Non-pigmented ciliary epithelial cell (primary cell): ENCODE measurements at places on chromosomes 7 and 10.

DNA sequence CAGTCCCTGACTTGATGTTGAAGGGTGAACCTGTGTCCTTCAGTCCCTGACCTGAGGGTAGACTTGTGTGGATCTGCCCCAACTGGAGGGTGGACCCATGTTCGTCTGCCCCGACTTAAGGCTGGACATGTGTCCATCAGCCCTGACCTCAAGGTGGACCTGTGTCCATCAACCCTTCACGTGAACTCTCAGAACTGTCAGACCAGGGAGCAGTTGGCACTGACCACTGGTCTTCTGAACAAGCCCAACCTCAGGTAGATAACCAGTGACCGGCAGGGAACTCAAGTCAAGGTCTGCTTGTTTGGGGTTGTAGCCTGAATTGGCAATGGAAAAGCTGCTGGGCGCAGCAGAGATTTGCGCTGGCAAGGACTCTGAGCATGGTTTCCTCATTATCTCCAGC, 96.5 kb downstream of the ADCY1 start:
- DNase-seq = no peak

- no peak for DNase-seq
Measured at GRCh38 chr7:22617166-22617565, 109.8 kb upstream of the IL6 start.

DNA sequence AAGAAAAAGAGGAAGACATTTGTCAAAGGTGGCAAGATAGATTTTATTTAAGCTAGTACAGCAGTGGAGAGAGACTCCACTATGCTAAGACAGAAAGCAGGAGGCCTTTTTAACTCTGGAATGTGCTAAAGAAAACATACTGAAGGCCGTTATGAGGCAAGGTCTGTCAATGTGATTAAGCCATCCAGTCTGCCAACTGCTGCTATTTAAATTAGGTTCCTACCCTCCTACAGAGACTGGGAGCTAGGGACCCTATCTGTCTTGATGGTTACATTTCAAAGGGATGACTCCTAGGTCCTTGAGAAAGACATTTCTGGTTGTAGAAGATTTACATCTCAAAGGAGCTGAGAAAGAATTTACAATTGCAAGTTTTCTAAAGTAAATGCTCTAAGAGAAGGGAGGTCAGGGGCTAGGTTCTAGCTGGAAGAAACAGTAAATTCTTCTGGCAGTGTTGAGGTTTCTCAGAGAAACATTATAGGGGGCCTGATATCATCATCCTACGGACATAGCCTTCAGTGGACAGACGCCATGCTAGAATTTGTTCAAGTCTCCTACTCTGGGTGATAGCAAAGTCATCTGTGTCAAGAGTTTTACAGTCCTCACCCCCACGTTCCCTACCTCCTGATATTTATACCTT, 211.6 kb downstream of the PHF14 start:
- no peak for DNase-seq

- no peak for DNase-seq
Measured at GRCh38 chr10:110239892-110240291, 32.5 kb downstream of the MXI1 start.

- DNase-seq = peak; percentile 85
Measured at GRCh38 chr10:61028861-61029361, 84.9 kb upstream of the RHOBTB1 start.

DNA sequence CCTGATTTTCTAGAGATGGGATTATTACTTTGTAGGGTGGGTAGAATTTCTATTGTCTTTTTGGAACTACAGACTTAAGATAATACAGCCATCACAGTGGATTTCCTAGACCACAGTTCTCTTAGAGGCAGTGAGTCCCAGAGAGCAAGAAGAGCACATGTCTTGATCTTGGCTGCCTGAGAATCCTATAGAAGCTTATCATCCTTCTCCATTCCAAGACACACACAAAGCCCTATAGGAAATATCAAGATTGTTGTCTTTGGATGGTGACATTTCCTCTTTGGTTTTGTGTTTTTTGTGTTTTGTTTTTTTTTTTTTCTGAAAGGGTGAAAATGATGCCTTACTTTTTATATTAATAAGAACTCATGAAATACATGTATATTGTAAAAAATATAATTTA, 143.1 kb downstream of the AHR start:
- no peak for DNase-seq

- DNase-seq = no peak
Measured at GRCh38 chr7:7701527-7701926, 16.9 kb downstream of the RPA3 start.

GRCh38 chr10:51838471-51838870, 139.1 kb upstream of the CSTF2T start:
- no peak for DNase-seq

DNA sequence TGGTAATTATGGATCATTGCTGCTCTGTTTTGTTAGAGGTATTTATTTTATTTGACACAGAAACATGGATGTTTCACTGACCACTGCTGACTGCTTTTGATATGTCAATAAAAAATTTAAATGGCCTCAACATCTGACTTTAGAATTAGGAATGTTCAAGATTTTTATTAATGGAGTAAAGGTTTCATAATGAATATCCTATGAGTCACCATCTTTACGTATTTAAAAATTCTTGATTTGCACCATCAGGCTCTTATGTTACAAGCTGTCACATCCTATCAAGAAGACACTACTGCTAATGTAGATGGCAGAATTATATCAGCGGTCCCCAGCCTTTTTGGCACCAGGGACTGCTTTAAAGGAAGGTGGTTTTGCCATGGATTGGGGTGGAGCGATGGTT, 578.7 kb upstream of the NRP1 start:
- no peak for DNase-seq

GRCh38 chr10:55058800-55059199, 257.8 kb upstream of the PCDH15 start:
- no peak for DNase-seq

- DNase-seq = peak; percentile 43
Measured at GRCh38 chr7:5997210-5997808, 11.5 kb downstream of the PMS2 start.

GRCh38 chr7:130708766-130709165, 22.4 kb upstream of the TSGA13 start:
- no peak for DNase-seq

DNA sequence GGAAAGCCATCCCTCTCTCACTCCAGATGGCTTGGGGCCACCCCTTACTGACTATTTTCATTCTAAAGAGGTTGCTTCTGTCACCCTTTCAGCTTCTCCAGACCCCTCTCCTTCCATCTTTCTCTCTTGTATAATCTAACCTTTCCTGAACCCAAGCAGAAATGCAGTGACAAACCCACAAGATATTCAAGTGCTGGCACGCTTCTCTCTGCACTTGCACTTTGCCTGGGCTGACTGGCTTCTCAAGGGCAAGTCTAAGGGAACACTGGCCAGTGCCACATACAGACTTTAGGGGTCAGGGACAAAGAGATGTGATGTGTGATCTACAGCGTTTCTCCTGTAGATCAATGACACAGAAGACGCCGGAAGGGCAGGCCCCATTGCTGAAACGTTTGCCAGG, 150.4 kb upstream of the LANCL2 start:
- no peak for DNase-seq

GRCh38 chr10:30811276-30812017, 181.9 kb upstream of the LYZL2 start:
- DNase-seq = no peak

DNA sequence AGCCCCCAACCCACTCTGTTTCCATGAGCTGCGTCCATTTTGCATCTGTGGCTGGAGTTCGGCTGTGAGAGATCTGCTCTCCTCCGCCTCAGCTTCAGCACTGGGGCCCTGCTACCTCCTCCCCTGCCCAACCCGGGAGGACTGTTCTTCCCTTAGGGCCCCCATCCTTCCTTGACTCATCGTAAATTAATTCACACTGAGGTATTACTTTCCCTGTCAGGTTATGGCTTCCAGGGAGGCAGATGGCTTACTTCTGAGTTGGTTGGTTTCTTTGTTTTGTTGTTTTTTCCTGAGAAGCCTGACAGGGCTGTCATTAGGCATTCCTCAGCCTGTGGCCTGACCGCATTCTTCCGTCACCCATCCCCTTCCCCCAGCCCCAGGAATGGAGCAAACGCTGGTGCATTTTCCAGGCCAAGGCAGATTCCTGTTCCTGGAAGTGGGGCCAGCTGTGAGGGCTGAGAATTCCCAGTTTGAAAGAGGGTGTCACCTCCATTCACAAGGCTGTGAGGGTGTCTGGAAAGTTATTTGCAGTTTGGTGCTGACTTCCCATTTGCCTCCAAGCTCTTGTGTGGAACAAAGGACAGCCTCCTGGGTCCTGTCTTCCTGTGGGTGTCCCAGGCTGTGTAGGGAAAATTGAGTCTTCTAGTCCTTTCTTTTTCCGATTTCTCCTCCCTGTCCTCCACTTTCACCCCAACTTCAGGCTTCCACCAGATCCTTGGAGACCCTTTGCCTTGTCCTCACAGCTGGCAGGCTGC, 11.7 kb downstream of the CPA5 start:
- peak; percentile 94 for DNase-seq

- DNase-seq = no peak
Measured at GRCh38 chr7:122364761-122365280, 60.3 kb upstream of the FEZF1 start.

GRCh38 chr10:78545756-78546155, 512.1 kb downstream of the RPS24 start:
- DNase-seq = no peak

DNA sequence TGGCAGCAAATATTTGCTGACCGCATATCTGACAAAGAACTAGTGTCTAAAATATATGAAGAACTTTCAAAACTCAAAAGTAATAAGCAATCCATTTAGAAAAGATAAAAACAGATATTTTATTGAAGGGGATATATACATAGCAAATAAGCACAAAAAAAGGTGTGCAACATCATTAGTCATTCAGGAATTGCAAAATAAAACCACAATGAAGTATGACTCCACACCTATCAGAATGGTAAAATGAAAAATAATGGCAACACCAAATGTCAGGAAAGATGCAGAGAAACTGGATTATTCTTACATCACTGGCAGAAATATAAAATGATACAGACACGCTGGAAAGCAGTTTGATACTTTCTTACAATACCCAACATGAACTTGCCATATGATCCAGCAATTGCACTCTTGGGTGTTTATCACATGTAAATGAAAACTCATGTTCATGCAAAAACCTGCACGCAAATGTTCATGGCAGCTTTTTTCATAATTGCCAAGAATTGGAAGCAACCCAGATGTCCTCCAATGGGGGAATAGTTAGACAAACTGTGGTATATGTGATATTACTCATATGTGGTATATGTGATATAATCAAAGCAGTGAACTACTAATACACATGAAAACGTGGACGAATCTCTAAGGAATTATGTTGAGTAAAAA, 645.5 kb downstream of the GRID1 start:
- DNase-seq = no peak

DNA sequence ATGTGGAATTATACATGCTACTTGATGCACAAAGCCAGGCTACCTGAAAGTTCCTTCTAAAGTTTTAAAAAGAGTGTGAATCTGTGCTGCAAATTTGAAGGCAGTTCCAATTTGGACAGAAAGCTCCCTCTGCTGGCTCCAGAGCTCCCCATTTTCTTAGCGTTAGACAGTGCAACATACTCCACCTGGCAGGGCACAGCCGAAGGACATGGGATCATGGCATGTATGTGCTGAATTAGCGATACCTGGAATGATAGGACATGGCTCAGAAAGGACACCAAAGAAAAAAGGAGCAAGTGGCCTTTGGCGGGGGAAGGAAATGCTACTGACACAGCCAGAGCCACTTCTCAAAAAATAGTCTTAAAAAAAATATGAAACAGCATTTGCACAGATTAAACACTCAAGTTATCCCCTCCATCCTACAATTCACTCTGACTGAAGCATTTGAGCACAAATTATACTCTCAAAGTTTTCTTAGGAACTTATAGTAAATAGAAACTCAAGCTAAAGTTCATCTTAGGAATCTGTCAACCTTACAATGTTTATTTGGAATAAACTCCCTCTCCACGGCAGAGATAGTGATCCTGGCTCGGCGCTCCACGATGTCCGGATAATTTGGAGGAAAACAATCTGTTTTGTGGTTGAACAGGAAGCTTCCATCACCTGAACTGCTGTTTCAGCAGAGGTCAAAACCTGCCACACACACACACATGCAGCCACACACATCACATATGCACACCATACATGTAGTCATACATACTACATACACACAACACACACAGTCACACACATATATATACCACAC, 80.0 kb downstream of the C7orf25 start:
- peak; percentile 5 for DNase-seq

GRCh38 chr10:31883397-31883796, 45.2 kb downstream of the ARHGAP12 start:
- no peak for DNase-seq

GRCh38 chr10:76727038-76727437, 910.6 kb downstream of the KCNMA1 start:
- DNase-seq = no peak

DNA sequence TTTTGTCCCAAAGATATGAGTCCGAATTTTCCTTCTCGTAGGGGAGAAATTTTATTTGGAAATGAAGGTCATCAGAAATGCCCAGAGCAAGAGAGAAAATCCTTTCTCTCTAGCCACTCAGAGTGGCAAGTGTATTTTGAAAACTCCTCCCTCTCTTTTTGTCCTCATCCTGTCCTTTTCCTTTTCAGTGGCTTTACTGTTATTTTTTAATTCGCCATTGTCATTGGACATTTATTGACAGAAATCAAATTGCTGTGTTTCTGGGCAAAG, 39.6 kb downstream of the TET1 start:
- no peak for DNase-seq

DNA sequence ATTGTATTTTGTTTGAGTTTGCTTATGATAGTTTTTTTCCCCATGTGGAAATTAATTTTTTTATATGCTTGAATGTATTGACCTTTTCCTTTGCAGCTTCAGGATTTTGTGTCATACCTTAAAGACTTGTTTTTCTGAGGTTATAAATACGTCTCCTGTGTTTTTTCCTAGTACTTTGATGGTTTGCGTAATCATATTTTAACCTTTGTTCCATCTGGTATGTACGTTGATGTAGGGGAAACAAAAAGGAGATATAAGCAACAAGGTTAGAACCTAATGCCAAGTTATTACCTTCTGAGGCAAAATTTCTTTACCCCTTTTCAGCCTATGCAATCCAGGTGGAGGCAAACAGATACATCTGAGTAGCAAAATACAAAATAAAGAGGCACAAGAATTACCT, 17.9 kb downstream of the FGL2 start:
- no peak for DNase-seq

DNA sequence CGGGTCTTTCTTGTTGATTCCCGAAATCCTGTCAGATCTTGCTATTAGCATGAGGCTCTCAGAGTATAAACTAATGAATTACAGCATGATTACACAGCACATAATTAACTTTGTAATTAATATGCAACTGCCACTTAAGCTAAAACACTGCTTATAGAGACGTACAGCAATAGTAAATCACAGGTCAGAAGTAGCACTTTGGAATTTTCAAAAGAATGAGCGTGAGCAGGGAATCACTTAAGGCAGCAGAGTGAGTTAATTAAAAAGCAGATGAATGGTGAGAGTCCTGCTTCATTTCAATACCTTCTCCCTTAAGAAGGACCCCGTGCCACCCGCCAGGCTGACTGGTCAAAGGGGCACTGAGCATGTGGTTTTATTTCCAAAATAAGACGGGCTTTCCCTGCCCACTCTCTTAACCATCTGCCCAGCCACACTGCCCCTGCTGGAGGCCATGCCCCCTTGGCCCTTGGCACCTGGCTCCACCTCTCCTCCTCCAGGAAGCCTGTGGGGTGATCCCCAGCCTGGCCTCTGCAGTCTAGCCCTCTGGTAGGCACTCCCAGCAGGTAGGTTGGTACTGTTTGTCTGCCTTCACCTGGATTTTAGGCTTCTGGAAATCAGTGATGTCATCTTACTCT, 117.8 kb downstream of the ZMIZ1 start:
- DNase-seq = no peak
